ENCODE measurements at places on chromosomes 2 and 18.

DNA sequence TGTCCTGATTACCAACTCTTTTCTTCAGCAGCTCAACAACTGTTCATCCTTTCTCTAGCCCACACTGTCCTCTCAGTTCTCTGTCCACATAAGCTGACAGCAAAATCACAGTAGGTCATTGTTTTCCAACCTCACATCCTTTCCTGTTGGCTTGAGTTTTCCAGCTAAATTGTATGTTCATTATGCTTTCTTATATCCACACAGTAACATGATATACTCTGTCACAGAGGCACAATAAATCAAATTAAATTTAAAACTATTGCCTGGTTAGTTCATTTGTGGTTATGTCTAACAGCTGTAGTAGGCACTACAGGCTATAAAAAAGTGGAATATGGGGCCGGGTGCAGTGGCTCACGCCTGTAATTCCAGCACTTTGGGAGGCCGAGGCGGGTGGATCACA lies 179.9 kb downstream of the ETAA1 start:
- no peak for DNase-seq

DNA sequence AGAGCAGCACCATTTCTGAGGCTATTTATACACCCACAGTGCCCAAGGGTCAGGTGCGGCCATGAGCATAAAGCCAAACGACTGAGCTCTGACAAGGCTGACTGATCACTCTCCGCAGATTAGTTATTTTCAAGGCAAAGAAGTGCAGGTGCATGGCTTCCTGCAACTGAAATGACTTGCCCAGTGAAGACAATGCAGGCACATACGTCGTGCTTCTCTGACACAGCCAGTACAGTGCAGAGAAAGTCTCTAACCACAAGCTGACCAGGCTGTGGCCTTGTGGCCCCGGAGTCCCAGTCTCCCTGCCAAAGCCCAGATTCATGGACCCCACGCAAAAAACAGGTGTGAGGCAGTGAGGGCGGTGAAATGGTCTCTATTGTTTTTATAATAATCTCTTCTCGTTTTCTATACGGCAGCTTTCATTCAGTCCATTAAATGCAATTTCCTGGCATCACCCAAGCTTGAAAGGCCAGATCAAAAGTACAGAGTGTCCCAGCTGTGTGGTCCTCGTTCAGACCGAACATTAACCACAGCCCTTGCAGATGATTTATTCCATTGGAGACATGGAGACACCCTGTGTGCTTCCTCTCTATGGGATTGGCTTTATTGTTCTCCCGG lies 447.0 kb upstream of the ID2 start:
- DNase-seq = no peak

DNA sequence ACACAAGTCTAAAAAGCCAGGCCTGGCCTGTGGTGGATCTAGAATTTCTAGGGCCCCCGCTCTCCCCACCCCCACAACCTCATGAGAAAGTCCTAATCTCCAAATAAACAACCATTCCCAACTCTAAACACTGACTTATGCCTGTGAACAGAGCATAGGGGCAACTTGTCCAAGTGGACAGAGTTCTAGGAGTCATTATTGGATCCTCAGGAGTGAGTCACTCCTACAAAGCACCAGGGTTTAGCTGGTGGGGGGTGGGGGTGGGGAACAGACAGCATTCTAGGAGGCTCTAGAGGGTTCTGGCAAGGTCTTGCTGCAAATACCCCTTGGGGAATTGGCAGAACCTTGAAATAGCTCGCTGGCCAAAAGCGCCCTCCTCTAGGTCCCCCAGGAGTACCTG lies 83.3 kb downstream of the ZCCHC2 start:
- DNase-seq = peak; percentile 45

DNA sequence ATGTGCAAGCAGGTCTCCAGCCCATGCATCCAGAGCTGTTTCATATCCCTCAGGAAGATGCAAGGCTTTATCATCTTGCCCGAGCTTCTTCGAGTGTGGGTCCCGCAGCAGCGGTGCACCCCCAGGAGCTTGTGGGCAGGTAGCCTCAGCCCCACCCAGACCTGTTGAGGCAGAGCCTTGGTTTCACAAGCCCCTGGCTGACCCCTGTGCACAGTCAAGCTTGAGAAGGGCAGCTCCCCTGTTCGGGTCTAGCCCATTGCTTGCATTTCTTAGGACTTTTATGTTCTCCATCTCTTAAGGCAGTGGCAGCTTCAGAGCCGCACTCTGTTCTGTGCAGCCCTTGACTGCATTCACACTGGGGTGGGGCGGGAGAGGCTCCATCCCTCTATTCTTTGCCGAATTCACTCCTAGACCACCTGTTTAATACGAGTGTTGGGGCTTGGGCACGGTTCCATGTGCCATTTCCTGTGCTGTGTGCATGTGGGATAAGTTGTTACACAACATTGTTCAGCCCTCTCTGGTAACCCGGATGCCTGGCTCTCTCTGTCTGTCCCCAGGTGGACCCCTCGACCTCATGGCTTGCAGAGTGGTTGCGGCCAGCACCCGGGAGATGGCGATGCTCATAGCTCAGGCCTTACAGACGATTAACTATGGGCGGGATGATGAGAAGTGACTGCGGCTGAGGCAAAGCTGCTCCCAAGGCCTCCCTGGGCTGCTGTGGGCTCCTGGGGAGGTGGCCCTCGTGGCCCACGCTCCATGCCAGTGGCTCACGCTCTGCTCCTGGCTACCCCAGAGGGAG lies 48.7 kb downstream of the IMPA2 start:
- no peak for DNase-seq

- no peak for DNase-seq
These were observed 276.4 kb downstream of the RPIA start for GRCh38 chr2:88967844-88968243.

- DNase-seq = peak; percentile 68
These were observed 295.4 kb downstream of the CELF4 start for GRCh38 chr18:37270038-37270665.

- peak; percentile 50 for DNase-seq
These were observed at the start of gene IHH for GRCh38 chr2:219060821-219061791. TSS of gene IHH (minus strand) at chr2:219060921. CDS start at chr2:219060467, 454 bp downstream.
